Stimulated activated CD4-positive, alpha-beta T cell treated with anti-CD3 and anti-CD28 coated beads, Interleukin-2, amount 100 ng/mL, for 48 hours (primary cell): ENCODE measurements at places on chromosomes 6 and 20.

- no peak for DNase-seq
Measured at GRCh38 chr6:128118401-128118800, 217.5 kb upstream of the THEMIS start.

DNA sequence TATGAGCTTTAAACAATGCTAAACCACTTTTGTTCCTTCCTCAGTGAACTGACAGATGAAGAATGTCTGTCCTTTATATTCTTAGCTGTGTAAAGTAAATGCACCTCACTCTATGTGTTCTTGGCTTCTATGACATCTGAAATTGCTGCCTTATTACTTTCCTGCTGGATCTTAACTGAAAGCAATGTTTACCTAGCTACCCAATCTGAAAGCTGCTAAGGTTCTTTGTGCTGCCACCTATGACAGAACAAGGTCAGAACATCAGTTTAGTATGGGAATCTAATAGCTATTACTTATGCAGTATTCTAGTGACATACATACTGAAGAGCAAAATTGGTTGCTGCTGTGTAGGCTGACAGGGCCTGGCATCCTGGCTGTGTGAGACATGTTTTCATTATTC, 444.1 kb downstream of the KHDRBS2 start:
- no peak for DNase-seq

DNA sequence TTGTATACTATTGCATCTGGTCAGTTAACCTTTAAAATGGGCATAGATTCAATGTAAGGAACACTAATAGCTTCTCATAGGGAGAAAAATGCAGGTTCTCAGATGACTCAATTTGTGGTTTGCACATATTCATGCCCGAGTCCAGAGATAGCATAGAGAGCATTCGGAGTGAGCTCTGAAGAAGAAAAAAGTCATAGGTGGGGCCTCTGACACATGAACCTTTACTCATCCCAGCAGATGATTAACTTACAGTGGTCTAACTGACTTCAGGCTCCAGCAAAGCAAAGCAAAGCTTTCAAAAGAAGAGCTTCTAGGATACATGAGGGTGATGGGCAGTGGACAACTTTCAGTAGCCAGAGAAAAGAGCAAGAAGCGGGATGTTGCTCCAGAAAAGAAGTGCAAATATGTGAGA, 55.3 kb upstream of the BTN3A2 start:
- DNase-seq: no peak

DNA sequence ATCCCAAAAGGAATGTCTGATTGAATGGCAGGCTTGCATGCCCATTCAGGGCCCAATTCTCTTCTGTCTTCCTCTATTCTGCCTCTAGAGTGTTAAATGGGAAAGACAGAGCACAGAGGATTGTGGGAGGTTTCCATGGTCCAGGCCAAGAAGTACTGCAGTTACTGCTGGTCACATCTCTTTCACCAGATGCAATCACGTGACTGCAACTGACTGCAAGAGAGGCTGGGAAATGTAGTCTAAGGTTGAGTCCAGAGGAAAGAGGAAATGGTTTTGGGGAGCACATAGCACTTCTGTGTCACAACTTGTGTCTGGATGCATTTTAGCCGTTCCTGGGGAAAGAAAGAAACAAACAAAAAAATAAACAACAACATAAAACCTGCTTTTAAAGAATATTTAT, 336.4 kb upstream of the BTBD3 start:
- DNase-seq: no peak

DNA sequence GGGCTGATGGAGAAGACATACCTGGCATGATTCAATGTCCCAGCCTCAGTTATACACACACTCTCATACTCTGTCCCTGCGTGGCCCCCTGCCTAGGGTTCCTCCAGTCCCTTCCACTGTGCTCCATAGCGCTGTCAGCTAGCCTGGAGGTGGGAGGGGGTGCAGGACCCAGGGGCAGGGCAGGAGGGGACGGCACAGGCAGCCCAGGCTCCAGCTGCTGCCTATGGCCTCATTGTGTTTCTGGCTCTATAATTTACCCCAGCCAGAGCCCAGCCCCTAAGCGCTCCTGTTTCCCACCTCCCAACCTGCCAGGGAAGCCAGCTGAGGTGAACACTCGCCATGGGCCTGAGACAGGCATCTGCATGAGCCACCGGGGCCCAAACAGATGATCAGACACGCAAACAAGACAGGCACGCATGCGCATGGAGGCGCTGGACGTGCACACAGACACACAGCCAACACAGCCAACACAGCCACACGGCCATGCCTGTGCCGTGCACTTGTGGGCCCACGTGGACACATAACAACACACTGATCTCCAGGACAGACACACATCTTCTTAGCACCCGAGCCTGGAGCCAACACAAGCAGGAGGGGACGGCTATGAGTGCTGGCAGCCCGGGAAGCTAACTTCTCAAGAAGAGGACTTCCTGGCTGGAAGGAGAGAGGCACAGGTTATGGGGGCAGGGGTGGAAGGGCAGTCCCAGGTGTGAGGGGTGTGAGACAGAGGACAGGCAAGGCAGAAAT, 124.9 kb downstream of the GRM4 start:
- no peak for DNase-seq

DNA sequence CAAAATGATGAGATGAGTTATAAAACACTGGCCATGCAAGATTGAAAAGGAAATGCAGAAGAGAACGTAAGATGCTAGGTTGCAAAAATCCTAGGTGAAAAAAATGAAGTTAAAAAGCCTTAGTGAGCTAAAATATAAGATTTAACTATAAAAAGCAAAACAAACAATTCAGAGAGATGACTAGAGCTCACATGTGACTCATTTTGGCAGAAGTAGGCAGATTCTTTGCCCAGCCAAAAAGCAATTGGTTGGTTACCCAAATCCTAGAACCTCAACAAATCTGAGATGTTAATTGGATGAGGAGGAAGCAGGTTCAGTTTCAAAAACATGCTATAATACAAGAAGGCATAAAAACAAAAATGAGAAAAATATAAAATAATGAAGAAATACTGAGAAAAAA, 249.1 kb downstream of the OGFRL1 start:
- DNase-seq: no peak

- DNase-seq: no peak
Measured at GRCh38 chr6:90159452-90159851, 137.2 kb downstream of the BACH2 start.

GRCh38 chr6:9420316-9421015, 985.1 kb upstream of the SLC35B3 start:
- DNase-seq: no peak

- no peak for DNase-seq
Measured at GRCh38 chr6:2966347-2966746, 5.0 kb downstream of the SERPINB6 start.

DNA sequence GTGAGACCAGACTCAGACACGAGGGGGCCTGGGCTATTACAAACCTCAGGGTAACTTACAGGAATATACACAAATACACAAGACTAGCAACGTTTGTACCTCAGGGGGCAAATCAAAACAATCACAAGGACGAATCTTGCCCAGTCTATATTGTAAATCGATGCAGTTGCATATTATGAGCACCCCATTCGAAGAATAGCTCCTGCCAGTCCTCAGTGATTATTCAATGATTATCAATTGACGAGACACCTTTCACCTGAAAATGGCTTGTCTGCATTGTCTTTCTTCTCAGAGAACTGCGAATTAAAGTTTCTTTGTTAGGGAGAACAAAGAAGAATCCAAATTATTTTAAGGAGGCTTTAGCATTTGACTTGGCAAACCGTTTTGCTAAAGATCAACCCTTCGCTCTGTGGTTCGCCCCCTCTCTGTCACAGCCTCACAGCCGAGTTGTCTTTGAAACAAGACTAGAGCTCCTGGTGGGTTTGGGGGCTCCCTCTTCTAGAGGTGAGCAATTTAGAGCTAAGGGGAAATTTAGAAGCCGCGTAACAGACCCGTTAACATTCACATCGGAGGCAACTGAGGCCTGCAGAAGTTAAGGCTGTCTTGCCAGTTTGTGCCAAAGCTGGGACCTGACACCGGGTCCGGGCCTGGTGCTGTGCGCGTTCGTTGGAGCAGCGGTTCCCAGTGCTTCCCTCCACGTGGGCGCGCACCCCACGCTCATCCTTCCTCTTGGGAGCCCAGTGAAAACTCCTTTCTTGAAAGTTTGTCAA, 24.9 kb upstream of the MAP3K7 start:
- DNase-seq: no peak
